ENCODE measurements at places on chromosomes 3 and 15. TPM values are rescaled to one million over a fixed set of nuclear protein-coding genes. Genes with fewer than 3 reads are reported as not detected.

Gene ZNF662
- 4.9 TPM for total RNA-seq

Gene ALDH1L1
- total RNA-seq = 2.4 TPM

Gene SHC4
- total RNA-seq = 7.3 TPM

Gene MAGEL2
- total RNA-seq = not detected

Gene CHDH
- total RNA-seq = 4.9 TPM

Gene PLCH1
- total RNA-seq = 2.8 TPM

Gene GPR62
- total RNA-seq = not detected

Gene ARHGAP11A
- total RNA-seq = 14.1 TPM

Gene SCN5A
- 0.20 TPM for total RNA-seq

Gene TNIK
- total RNA-seq = 19.3 TPM

Gene SV2B
- total RNA-seq = under 0.01 TPM

Gene DUOXA2
- total RNA-seq = not detected

Gene RTP3
- not detected for total RNA-seq

Gene DUOXA1
- not detected for total RNA-seq

Gene TUSC7
- not detected for total RNA-seq

Gene TMEM62
- 23.4 TPM for total RNA-seq

Gene ACOX2
- not detected for total RNA-seq

Gene CNTN4
- total RNA-seq = 1.0 TPM

Gene UBAP1L
- total RNA-seq = under 0.01 TPM

Gene HYAL1
- total RNA-seq = 7.3 TPM

Gene ZNF385D
- total RNA-seq = 1.0 TPM

Gene SLC22A13
- total RNA-seq = not detected

Gene SRGAP3
- 5.4 TPM for total RNA-seq
